ENCODE measurements at places on chromosomes 1 and 21. TPM values are rescaled to one million over a fixed set of nuclear protein-coding genes. Genes with fewer than 3 reads are reported as not detected.

DNA sequence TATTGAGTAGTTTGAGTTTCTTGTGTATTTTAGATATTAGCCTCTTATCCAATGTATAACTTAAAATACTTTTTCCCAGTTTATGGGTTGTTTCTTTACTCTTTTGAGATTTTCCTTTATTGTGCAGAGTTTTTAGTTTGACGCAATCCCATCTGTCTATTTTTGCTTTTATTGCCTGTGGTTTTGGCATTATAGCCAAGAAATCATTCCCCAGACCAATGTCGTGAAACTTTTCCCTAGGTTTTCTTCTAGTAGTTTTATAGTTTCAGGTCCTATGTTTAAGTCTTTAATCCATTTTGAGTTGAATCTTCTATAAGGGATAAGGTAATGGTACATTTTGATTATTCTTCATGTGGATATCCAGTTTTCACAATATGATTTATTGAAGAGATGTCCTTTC is 87.6 kb downstream of the LEPR start:
- no peak for ATAC-seq

Gene TTC24
- 0.79 TPM for total RNA-seq

DNA sequence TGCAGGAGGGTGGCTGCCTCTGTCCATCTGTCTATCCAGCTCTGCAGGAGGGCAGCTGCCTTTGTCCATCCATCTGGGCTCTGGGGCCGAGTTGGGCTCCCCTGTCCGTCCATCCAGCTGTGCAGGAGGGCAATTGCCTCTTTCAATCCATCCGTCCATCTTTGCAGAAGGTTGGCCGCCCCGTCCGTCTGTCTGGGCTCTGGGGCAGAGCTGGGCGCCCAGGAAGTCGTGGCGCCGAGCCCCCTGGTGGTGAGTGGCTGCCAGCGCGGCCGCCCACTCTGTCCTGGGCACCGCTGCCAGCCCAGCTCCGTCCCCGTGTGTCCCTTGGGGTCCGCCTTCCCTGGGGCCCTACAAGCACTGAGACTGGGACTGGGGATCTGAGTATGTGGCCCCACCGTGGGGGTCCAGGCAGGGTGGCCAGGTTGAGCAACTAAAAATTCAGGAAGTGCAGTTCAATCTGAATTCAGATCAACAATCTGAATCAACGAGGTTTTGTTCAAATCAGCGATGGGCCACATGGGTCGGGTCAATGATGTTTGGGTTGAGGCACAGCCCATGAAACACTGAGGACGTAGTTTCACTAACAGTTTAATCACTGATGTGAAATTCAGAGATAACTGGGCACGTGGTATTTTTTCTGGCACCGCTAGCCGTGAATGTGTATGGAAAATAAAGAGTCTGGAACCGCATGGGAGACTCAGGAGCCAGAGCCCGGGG is 99.1 kb upstream of the ACTRT2 start:
- peak; percentile 56 for ATAC-seq

Gene KRTAP13-4
- total RNA-seq: not detected

DNA sequence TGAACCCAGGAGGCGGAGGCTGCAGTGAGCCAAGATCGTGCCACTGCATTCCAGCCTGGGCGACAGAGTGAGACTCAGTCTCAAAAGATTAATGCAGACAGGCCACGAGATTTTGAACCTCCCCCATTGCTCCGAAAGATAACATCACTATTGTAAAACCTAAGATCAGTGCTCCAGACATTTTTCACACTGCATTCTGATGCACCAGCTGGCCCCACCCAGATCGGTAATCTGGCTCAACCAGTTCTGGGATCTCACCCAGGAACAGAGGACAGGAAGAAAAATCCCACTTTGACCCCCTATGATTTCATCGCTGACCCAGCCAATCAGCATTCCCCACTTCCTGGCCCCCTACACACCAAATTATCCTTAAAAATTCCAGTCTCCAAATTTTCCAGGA is 10.7 kb upstream of the CSRP1 start:
- no peak for ATAC-seq

Gene ADORA3
- not detected for total RNA-seq

GRCh38 chr1:147292631-147293251 is 50.3 kb downstream of the CHD1L start:
- peak; percentile 77 for ATAC-seq

GRCh38 chr1:244615301-244615700 is 37.6 kb upstream of the DESI2 start:
- ATAC-seq: no peak

- no peak for ATAC-seq
Measured at GRCh38 chr1:220827445-220828178, 40.9 kb downstream of the MTARC1 start.

Gene IGSF8
- total RNA-seq: 23.8 TPM

DNA sequence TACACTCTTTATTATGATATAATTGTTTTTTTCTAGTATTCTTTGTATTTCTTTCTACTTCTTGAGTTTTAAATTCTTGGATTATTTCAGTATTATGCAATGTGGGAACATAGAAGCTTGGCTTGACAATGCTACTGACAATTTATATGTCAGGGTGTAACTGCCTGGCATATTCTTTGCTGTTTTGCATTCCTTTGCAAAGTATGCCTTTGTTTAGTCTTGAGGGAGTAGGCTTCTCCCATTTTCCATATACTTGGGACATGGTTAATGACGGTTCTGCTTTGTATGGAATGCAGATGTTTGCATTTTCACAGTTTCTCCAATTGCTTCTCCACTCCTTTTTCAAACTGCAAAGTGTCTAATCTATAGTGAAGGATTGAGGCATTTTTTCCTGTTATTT is 109.8 kb downstream of the HMCN1 start:
- no peak for ATAC-seq

GRCh38 chr1:211697356-211697755 is 21.9 kb upstream of the NEK2 start:
- ATAC-seq: no peak

GRCh38 chr1:39044762-39045161 is 18.6 kb downstream of the NDUFS5 start:
- no peak for ATAC-seq

DNA sequence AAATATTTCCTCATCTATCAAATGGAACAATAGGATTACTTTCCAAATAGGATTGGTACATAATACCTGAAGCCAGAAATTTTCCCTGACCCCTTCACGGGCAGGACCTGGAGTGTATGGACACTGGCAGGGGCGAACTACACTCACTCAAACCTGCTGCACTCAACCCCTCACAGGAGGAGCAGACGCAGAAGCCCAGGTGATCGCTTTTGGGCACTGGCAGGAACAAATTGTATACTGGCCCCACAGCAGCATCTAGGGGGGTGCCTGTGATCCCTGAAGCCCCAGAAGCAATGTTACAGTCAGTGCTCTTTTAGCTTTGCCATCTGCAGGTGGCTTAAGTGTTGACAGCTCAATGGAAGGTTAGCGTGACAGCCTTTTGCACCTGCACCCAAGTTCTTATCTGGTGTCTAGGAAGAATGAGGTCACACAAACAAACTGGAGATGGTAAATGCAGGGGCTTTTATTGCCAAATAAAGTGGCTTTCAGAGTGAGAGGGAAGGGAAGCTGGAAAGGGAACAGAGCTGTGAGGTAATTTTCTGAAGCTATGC is 199.2 kb upstream of the NEGR1 start:
- ATAC-seq: no peak

GRCh38 chr1:221723018-221723847 is 18.7 kb downstream of the DUSP10 start:
- ATAC-seq: peak; percentile 45

Measured in activated T-helper 17 cell treated with anti-CD3 and anti-CD28 coated beads, Interleukin-2, amount 50 U/mL, for 72 hours (primary cell).